ENCODE measurements at places on chromosomes 7 and 10.

DNA sequence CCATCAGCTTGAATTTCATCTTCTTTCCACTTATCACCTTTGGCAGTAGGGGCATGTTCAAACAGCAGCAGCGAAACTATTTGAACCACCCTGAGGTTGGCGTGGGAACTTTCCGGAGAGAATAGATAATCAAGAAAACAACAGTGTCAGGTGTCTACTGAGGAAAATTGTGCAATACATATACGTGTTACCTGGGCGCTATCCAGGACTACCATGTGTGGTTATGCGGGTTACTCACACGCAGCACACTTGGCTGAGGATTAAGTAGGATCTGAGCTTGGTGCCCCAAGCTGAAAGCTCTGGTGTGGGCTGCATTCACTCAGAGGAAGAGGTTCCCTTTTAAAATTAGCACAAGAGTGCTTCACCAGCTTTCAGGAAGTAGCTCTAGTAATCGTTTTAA, 8.8 kb upstream of the ABI1 start:
- DNase-seq: no peak

GRCh38 chr7:38506756-38507155, 124.4 kb downstream of the AMPH start:
- DNase-seq: no peak

DNA sequence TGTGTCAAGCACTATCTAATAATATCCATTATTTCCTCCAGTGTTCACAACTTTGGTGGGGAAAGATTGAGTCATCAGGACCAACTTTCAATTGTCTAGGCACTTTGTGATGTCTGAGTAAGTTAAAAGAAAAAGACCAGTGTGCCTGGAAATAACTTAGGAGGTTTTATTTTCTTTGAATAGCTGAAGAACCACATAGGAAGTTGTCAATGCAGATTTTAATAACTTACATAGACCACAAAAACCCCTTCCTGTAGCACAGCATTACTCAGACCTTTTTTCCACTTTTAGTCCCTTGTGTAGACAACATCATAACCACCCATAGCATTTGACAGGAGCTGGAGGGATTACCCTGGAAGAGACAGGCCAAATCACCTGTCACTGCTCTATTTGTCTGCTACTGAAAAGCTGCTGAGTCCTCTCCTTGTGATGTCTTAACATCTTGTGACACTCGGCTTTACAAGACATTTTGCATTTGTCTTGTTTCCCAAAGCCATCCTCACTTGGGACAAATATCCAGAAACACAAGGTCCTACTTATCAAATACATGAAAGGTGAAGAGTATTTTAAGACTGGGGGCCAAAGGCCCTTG, 241.5 kb upstream of the PTER start:
- no peak for DNase-seq

- no peak for DNase-seq
Measured at GRCh38 chr7:16431646-16432424, 10.5 kb upstream of the CRPPA start.

- DNase-seq: no peak
Measured at GRCh38 chr7:35695473-35695850, 527 bp upstream of the HERPUD2 start.

DNA sequence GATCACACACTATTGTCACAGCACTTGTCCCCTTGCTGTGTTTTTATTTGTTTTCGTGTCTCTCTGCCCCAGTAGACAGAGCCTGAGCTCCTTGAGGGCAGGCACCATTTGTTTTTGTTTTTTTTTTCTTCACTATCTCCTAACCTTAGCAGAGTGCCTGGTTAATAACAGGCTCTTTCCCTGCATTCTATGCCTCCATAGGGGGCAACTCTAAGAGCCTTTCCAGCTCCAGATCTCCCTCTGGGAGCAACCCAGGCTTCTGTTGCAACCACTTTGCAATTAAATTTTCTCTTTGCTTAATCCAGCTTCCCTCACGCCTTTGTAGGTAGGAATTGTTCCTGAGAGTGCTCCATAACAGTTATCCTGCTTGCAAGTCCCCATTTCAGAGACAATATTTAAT, 148.4 kb downstream of the PLXDC2 start:
- DNase-seq: no peak

DNA sequence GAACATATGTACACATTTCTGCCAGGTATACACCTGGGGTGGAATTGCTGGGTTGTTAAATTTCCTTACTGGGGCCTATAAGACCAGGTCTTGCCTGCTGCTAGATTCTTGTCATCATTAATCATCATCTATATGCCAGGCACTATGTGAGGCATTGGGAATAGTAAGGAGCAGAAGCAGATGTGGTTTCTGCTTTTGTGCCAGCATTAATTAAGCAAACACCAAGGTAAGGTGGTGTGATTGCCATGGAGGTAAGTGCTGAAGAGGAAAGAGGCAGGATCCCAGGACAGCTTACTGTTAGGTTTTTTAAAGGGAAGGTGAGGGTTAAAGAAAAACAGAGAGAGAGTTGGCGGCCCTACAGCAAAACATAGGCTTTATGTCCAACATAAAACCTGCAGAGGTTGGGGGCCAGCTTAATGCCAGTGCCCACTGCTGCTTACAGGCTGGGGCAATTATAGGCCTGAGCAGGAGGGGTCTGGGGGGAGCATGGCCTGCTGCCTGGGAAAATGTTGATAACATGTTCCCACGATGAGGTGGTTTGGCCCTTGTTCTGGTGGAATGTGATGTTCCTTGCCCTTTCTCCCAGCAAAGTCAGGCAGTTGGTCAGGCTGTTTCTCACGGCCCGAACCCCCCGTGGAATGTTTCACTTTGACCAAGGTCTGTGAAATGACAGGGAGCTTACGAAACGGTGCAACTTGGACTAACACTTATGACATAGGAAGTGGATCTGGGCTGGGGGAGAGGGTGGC, 93.9 kb downstream of the RBM20 start:
- no peak for DNase-seq

Measured in activated CD8-positive, alpha-beta memory T cell treated with anti-CD3 and anti-CD28 coated beads for 1 hour (primary cell).